ENCODE measurements at places on chromosomes 6 and 20. TPM values are rescaled to one million over a fixed set of nuclear protein-coding genes. Genes with fewer than 3 reads are reported as not detected.

DNA sequence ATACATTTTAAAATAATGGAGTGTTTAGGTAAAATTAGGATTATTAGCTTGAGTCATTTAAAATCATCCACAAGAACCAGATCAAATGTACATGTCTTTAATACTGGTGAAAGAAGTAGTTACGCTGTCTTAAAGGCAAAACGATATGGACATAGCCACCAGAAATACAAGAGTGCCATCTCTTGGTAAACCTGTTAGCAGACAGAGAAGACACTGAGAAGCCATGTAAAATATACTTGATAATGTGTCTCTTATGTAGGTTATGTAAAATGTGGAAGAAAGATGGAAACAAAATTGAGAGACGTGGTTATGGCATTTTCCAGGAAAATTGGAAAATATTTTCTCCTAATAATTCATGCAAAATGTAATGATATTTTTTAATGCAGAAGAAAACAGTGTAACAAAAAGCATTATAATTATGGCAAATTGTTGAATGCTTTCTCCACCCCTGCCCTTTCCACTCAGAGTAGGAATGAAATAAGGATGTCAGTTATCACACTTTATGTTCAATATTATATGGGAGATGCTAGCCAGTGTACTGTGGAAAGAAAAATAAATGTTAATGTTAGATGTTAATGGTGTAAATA is 12.2 kb upstream of the SLC17A2 start:
- no peaks in the 10 kb centered on the region for H3K27me3 ChIP-seq
- H3K4me3 ChIP-seq = no peak overlapping the region
- no peaks in the 10 kb centered on the region for H3K36me3 ChIP-seq
- no peak for DNase-seq
- H3K27ac ChIP-seq = no peak overlapping the region
- H3K4me1 ChIP-seq = no peaks in the 10 kb centered on the region

DNA sequence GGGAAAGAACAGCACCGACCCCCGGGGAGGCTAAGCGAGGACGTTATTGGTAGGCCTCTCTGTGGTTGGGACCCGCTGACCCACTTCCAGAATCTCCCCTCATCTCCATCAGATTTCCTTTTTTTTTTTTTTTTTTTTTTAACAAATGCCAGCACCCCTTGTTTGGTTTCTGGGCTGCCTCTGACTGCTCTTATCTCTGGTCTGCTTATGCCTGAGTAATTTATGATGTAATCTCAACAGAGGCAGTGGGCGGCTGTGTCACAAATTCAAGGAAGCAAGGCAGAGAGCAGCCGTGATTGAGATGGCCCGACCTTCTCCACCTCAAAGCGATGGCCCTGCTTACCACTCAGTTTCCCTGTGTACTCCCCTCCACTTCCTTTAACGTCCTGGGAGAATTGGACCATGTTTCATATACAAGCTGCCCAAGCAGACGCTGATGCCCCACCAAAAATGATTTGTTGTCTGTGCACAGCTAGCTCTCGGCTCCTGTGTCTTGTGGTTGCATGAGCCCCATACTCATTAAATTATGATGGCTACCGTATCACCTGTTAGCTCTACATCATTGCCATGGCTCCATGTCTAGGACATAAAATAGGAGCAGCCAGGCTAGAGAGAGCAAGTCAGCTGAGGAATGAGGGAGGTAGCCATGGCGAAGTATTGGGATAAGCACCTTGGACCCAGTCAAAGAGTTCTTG is 98.1 kb downstream of the ZNF217 start:
- DNase-seq = no peak
- H3K4me3 ChIP-seq = no peak overlapping the region
- H3K27me3 ChIP-seq = peaks cover 6% of the 10 kb centered on the region
- H3K36me3 ChIP-seq = no peaks in the 10 kb centered on the region
- H3K4me1 ChIP-seq = no peaks in the 10 kb centered on the region

GRCh38 chr20:33166533-33167113 is 1.3 kb upstream of the BPIFA2 start:
- H3K36me3 ChIP-seq = no peaks in the 10 kb centered on the region
- H3K4me1 ChIP-seq = no peaks in the 10 kb centered on the region
- no peak for DNase-seq
- H3K27me3 ChIP-seq = no peaks in the 10 kb centered on the region
- no peak overlapping the region for H3K27ac ChIP-seq
- H3K4me3 ChIP-seq = no peak overlapping the region

DNA sequence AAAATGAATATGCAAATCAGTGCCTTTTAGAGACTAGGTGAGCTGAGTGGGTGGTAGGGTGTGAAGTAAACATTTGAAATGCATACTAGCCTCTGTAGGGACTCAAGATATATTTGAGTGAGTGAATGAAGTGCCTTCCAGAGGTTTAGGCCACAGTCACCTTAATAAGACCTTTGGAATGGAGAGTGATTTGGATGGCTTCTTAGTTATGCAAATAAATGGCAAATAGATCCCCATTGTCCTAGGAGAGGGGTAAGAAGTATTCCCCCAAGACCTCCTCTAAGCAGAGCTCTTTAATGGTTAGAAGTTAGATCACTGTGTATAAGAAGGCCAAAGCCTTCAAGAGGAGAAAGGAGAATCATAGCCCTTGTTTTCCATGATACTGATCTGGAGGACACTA is 47.8 kb upstream of the IMPG1 start:
- H3K36me3 ChIP-seq = no peaks in the 10 kb centered on the region
- H3K27me3 ChIP-seq = no peaks in the 10 kb centered on the region
- H3K4me1 ChIP-seq = no peaks in the 10 kb centered on the region
- no peak overlapping the region for H3K27ac ChIP-seq
- no peak for DNase-seq

GRCh38 chr6:112764377-112764776 is 417.2 kb downstream of the RFPL4B start:
- no peak overlapping the region for H3K4me3 ChIP-seq
- no peaks in the 10 kb centered on the region for H3K27me3 ChIP-seq
- H3K4me1 ChIP-seq = no peaks in the 10 kb centered on the region
- no peak overlapping the region for H3K27ac ChIP-seq

- peaks cover 11% of the 10 kb centered on the region for H3K4me1 ChIP-seq
- H3K27me3 ChIP-seq = no peaks in the 10 kb centered on the region
- peak overlapping the region; percentile 60 for H3K27ac ChIP-seq
- peak overlapping the region; percentile 68 for H3K4me3 ChIP-seq
Observed at GRCh38 chr20:50930139-50930975, 880 bp downstream of the ADNP start.

GRCh38 chr6:104930939-104931338 is 26.0 kb upstream of the LIN28B start:
- no peak for DNase-seq
- no peaks in the 10 kb centered on the region for H3K36me3 ChIP-seq
- no peaks in the 10 kb centered on the region for H3K4me1 ChIP-seq
- no peak overlapping the region for H3K27ac ChIP-seq
- H3K4me3 ChIP-seq = no peak overlapping the region

DNA sequence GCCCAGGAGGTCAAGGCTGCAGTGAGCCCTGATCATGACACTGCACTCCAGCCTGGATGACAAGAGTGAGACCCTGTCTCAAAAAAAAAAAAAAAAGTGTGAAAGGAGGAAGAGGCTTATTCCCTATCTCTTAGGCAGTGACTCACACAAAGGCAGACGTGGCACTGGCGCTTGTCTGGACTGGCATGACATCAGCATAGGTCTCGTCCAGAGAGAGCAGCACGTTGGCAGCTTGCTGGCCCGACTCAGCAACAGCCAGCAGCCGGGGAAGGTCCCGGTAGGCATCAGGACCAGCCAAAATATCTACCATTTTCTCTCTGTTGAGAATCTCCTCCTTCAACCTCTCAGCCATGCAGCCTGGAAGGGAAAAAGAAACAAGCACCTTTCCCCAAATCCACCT is 14.1 kb downstream of the CDK5RAP1 start:
- no peak overlapping the region for H3K4me3 ChIP-seq
- peaks cover 93% of the 10 kb centered on the region for H3K36me3 ChIP-seq
- no peaks in the 10 kb centered on the region for H3K27me3 ChIP-seq
- no peaks in the 10 kb centered on the region for H3K4me1 ChIP-seq
- no peak overlapping the region for H3K27ac ChIP-seq
- peak; percentile 66 for DNase-seq

DNA sequence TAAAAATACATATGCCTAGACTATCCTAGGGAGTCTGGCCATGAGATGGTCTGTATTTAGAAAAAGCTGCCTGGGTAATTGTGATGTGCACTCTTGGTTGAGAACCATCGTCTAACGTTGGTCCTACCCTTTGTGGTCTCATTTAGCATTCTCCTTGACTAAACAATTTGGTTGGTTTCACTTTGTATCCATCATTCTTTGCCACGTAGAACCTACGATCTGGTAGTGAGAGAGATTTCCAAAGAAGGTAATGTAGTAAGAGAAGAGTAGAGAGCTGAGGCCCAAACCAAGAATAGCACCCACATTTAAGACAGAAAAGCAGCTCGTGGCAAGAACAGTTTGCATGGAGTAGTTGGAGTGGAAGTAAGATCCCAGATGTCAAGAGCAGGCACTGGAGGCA is 219.8 kb downstream of the TMEM200A start:
- no peak for DNase-seq
- no peaks in the 10 kb centered on the region for H3K36me3 ChIP-seq
- H3K4me1 ChIP-seq = no peaks in the 10 kb centered on the region
- H3K4me3 ChIP-seq = no peak overlapping the region
- H3K27me3 ChIP-seq = no peaks in the 10 kb centered on the region
- H3K27ac ChIP-seq = no peak overlapping the region

- H3K27me3 ChIP-seq = no peaks in the 10 kb centered on the region
- peaks cover 31% of the 10 kb centered on the region for H3K4me1 ChIP-seq
- H3K27ac ChIP-seq = no peak overlapping the region
Observed at GRCh38 chr6:159989492-159990480, 20.9 kb downstream of the IGF2R start.

DNA sequence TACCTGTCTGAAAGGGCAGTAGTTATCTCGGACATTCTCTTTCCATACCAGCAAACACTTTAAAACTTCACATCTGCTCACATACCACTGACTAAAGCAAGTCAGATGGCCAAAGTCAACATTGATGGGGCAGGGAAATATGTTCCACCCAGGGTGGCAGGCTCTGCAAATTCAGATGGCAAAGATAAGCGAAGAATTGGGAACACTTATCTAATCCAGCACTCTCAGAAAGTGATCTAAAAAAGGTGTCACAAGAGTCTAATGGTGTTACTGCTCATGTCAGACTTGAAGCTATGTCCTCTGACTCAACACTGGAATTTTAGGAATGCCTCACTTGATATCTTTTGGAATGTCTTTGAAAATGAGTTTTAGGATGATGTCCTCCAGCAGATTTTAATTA is 1086.2 kb downstream of the KIF16B start:
- DNase-seq = no peak
- no peak overlapping the region for H3K4me3 ChIP-seq
- H3K27ac ChIP-seq = no peak overlapping the region
- H3K36me3 ChIP-seq = no peaks in the 10 kb centered on the region
- H3K4me1 ChIP-seq = no peaks in the 10 kb centered on the region
- no peaks in the 10 kb centered on the region for H3K27me3 ChIP-seq

RSPH4A gene
- total RNA-seq = 0.15 TPM

HAO1 gene
- not detected for total RNA-seq

DYNLT2 gene
- total RNA-seq = 1.4 TPM

Measured in left lung (tissue), 14 donors.